Stimulated activated CD4-positive, alpha-beta T cell treated with anti-CD3 and anti-CD28 coated beads, Interleukin-1b, Interleukin-23, amount 100 ng/mL, for 4 hours (primary cell): ENCODE measurements at places on chromosomes 16 and 17.

DNA sequence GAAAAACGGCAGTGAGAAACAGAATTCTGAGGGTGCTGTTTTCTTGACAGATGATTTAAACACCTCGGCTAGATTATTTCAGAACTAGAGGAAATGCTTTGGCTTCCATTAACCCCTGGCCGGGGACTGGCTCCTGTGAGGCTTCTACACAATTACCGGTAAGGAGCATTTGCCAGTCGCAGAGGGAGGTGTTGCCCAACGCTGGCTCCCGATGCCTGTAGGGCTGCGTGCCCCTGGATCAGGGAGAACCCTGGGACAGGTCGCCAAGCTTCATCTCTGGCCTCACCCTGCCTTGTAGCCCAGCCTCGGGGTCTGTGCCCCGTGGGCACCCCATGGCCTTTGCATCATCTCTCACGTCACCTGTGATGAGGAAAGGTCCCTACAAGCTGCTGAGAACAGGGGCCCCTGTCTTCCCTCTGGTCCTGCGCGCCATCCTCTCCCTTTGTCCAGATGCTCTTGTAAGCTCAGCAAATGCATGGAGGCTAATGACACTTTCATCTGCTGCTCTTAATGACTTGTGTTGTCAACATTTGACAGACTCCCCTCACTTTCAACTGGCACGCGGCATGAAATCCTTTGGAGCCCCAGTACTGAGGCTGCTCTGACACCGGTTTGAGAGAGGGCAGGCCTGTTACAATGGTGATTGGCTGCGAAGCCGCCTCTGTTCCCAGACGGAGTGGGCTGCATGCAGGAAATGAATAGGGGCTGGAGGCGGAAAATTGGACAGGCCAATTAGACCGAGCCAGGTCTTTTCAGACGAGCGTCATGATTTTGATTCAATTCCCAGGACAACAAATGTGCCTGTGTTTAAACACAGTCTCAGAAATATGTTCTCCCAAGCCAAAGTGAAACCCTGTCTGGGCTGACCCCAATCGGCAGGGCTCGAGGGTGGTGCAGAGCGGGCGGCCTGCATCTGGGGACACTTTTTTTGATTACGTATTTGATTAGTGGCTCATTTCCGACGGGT lies 85.5 kb upstream of the DOC2B start:
- DNase-seq = no peak

DNA sequence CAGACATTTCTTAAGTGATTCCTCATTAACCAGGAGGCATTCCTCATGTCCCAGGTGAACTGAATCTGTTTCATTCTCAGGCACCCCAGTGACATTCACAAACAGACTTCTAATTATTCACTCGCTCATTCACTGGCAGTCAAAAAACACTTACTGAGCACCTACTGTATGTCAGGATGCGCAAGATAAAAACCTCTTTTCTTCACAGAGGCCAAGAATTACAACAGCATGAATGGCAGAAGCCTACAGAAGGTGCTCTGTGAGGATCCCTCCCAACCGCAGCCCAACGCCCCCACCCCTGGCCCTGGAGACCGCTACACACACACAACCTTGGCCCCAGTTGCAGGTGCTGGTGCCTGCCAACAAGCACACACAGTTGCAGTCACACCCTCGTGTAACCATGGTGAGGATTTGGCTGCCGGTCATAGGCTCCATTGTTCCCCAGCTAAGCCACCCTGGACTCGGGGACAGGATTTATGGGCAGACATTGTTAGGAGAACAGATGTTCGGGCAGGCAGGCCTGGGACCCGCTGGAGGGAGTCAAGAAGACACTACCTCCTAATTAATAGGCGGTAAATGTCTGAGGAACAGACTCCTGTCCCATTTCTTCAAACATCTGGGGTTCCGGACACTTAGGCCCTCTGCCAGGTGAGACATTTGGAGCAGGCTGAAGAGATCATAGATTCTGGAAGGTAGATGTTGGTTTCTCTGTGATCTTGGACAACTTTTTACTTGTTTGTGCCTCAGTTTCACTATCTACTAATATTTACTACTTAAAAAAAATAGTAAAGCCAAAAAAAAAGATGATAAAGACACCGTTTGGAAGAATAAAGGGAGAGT lies 43.2 kb downstream of the CUEDC1 start:
- no peak for DNase-seq

GRCh38 chr16:14117051-14117450 lies 45.9 kb downstream of the MRTFB start:
- no peak for DNase-seq

DNA sequence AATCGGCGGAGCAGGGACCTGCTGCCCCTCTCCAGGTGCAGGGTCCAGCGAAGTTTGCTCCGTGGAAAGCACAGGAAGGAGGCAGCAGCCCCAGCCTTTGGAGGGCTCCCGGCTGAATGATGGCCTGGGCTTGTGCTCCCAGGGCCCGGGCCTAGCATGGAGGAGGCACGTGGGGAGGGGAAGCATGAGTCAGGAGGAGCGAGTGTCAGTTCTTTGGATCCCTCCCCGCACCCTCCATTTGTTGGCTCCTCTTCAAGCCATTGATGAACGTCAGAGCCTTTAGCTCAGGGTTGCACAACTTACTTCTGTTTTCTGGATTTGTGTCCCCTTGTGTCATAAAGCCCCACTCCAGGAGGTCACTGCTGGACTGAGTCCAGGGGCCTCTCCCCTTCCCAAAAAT lies 25.8 kb downstream of the TTYH2 start:
- no peak for DNase-seq

GRCh38 chr17:49469831-49470810 lies 25.0 kb upstream of the NGFR start:
- DNase-seq = no peak

GRCh38 chr16:70258946-70259345 lies 7.2 kb upstream of the EXOSC6 start:
- DNase-seq = no peak

GRCh38 chr16:17227278-17227677 lies 243.5 kb downstream of the XYLT1 start:
- no peak for DNase-seq

DNA sequence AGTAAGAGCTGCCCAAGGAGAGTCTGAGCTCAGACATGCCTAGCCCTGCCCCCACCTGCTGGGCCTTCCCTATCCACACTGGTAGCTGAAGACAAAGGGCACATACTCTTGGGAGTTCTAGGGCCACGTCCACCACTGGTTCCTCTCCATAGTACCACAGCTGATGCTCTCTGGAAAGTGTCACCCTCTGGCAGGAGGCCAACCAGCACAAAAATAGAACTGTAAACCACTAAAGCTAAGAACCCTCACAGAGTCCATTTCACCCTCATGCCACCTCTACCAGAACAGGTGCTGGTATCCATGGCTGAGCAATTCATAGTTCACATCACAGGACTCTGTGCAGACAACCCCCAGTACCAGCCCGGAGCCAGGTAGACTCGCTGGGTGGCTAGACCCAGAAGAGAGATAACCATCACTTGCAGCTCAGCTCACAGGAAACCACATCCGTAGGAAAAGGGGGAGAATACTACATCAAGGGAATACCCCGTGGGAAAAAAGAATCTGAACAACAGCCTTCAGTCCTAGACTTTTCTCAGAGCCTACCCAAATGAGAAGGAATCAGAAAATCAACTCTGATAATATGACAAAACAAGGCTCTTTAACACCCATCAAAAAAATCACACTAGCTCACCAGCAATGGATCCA lies 115.3 kb downstream of the CEP112 start:
- no peak for DNase-seq

DNA sequence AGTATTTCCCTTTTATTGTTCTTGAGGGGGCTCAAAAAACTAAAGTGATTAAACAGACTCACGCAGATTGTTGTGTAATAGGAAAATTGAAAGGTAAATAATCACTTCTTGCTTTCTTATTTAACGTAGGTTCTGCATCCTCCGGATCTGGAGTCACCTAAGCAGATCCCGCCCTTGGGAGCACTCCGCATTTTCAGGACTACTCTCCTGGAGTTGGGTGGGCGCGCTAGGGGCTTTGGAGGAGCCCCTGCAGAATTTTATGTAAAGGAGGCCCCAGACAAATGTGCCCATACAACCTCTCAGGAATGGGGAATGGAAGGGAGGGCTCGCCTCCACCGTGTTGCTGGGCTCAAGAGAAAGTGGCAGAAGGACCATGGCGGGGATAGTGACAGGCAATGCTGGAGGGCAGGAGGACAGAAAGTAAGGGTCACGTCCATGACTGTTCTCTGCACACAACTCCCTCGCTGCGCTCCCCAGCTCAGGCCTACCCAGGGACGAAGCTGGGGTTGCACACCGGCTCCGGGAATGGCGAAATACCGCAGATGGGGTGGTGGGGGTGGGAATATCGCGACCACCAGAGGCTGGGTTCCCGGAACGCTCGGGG lies 8.3 kb downstream of the MT2A start:
- no peak for DNase-seq

GRCh38 chr16:88069397-88070168 lies 118.3 kb downstream of the BANP start:
- DNase-seq = no peak

DNA sequence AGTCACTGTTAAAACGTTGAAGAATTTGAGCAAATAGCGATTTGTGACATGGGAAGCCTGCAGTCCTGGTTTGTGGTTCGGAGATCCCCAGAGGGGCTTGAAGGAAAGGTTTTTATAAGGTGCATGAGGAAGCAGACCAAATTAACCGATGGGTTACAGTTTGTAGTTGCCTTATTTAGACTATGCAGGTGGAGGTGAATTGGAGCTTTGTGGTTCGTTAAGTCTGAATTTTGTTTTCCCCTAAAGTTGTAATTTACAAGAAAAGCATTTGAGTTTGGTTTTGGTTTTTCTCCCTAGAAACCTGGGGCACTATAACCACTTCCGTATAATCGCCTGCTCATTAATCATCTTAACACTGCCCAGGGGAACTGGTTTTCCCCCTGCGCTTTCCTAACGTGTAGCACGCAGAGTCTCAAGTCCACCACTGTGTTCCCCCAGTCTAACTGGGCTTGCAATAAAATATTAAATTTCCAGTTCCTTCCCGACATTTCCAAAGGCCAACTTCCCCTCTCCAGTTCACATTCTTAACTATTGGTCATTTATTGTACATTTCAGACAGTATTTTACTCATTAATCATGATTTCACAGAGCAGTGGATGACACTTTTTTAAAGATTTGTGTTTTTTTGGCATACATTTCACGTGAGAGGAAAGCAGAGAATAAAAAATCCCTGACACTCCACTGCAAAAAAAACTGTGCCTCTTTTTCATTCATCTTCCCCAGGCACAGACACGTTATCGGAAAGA lies 932 bp downstream of the ZNF267 start:
- no peak for DNase-seq

DNA sequence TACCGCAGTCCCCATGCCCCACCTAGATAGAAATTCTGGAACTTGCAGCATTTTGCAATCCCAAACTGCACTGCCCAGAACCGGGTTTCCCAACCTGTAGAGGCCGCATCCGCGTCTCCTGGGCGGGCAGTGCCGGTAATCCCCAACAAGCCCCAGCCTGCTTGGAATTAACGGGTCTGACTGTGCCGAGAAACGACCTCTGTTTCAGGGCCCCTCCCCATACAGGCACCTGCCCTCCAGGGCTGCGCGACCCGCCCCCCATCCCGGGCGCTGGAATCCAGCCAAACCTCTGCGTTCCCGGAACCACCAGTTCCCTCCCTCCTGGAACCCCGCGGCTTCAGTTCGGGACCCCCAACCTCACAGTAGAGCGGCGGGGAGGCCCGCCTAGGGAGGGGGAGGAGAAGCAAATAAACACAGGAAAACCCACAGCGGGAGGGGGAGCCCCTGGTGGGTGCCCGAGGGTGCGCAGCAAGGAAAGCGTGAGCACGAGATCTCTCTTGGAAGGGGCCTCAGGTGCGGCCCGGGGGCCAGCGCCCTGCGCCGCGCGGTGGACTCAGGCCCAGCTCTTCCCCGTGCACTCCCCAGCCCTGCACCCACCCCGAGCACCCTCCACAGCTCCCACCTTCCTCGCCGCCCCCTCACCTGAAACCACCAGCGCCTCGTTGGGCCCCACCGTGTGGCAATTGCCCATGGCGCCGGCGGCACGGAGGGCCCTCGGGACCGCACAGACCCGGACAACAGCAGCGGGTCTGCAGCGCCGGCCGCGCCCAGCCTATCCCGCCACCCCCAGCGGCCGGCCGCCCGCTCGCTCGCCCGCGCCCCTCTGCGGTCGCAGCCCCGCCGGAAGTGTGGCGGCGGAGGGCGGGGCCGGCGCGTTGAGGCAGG lies at the start of gene FLOT2:
Gene FLOT2 (minus strand): TSS at position 850 of the 885 bp plus-strand sequence. CDS start 159 bp downstream, at position 691.
- peak; percentile 55 for DNase-seq

DNA sequence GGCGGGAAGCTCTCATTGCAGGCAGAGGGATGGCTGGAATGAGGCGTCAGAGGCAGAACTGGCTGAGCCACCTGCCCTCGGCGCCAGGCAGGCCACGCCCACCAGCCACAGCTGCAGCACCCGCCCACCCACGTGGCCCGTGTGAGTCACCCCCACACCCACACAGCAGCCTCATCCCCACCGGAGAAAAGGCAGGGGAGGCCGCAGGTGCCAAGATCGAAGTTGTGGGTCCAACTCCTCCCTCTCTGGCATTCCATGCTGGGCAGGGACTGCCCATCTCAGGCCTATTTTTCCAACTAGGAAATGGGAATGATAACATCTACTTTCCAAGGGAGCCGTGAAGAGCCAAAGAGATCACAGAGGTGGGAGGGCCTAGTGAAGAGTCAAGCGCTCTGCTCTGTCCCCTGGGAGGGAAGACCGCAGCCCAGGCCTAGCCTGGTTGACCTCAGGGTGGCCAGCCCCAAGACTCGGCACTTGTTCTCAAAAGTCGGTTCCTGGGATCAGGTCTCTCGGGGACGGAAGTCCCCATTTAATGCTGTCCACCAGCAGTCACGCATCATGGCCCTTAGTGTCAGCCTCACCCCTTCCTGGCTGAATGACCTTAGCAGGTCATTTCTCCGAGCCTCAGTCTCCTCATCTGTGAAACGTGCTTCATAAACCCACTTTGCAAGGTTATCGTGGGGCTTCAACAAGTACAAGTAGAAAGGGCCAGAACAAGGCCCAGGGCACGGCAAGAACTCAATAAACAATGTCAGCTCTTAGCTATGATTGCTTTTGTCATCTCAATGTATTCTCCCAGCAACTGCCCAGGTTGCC lies at the start of gene TRPV3:
Gene TRPV3 (minus strand): TSS at position 45 of the 816 bp plus-strand sequence. CDS start 2,962 bp downstream, outside the sequence.
- DNase-seq = peak; percentile 54

DNA sequence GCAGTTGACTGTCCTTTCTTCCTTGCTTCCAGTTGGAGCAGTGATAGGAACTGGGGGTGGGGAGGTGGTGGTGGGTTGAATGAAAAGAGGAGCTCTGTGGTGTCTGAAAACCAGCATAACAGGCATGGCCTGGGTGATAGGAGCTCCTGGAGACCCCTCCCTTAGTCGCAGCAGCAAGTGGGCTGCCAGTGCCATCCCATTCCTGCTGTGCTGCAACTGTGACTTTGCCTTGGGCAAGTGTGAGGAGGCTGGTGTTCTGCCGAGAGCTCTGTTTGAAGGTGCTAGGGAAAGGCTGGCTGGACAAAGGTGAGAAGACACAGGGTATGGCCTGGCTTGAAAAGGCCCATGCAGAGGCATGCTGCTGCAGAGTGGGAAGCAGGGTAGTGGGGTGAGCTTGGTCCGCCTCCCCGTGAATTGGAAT lies 2.7 kb upstream of the CDK5R1 start:
- no peak for DNase-seq

- no peak for DNase-seq
These were observed 90.0 kb downstream of the FOXL1 start for GRCh38 chr16:86668136-86668910.

GRCh38 chr16:59905606-59906005 lies 1171.5 kb upstream of the GOT2 start:
- DNase-seq = no peak
